ENCODE measurements at places on chromosomes 1 and 21. TPM values are rescaled to one million over a fixed set of nuclear protein-coding genes. Genes with fewer than 3 reads are reported as not detected.

GRCh38 chr1:94550396-94550795 lies 8.8 kb upstream of the F3 start:
- DNase-seq: no peak

DNA sequence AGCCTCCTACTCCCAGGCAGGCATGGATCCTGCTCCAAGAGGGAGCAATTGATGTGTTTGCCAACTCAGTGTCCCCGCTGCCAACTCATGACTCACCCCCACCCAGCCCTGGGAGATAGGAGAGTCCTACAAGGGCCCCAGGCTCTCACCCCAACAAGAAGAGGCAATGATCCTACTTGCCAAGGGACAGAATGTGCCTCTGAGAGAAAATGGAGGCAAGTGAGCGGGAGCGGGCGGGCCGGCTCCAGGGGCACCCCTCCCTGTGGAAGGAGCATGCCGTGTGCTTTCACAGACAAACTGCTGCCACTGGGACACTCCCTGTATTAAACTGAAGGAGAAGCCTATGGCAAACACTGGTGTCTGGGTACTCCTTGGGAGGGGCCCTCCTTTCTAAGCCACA lies 16.7 kb downstream of the PKP1 start:
- no peak for DNase-seq

DNA sequence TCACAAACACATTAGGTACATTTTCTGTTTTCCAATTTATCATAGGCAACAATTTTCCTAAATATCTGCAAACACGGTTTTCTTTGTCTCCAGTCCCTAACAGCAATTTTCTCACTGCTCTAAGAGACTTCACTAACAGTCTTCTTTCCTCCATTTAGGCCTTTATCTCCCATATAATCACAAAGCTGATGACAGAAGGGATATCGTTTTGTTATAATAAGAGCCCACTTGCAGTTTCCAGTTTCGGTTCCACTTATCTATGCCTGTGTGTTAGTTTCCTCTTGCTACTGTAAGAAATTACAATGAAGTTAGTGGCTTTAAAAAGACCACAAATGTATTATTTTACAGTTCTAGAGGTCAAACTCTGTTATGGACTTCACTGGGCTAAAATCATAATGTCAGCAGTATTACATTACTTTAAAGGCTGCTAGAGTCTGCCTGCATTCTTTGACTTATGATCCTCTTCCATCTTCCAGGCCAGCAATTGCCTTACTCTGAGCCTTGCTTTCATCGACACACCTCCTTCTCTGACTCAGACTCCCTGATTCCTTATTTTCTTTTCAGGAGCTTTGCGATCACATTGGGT lies 549.3 kb downstream of the NCAM2 start:
- no peak for DNase-seq

GRCh38 chr1:168498159-168498631 lies 45.6 kb downstream of the XCL2 start:
- no peak for DNase-seq

DNA sequence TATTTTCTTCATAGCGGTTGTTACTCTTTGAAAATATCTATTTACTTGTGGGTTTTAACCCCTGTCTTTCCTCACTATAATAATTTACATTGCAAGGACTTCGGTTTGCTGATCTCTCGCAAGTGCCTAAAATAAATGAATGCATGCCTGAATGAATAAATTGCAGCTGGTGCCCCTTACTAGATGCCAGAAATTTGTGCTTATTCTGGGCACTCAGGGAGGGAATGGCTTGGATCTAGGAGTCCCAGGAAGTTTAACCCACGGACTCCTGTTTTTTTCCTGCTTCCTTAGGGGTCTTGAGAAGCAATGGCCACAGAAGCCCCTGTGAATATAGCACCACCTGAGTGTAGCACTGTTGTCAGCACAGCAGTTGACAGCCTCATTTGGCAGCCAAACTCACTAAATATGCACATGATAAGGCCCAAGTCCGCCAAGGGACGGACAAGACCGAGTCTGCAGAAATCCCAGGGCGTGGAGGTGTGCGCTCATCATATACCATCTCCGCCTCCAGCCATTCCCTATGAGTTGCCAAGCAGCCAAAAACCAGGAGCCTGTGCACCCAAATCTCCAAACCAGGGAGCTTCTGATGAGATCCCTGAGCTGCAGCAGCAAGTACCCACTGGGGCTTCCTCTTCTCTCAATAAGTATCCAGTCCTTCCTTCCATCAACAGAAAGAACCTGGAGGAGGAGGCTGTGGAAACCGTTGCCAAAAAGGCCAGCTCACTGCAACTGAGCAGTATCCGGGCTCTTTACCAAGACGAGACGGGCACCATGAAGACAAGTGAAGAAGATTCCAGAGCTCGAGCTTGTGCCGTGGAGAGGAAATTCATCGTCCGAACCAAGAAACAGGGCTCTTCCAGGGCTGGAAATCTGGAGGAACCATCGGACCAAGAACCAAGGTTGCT lies 4.2 kb upstream of the PLA2G2C start:
- DNase-seq: no peak

GRCh38 chr1:58849551-58849950 lies 65.7 kb upstream of the JUN start:
- DNase-seq: no peak

GRCh38 chr1:164699815-164700491 lies 141.0 kb downstream of the PBX1 start:
- DNase-seq: no peak

GRCh38 chr1:1187938-1188337 lies 14.3 kb downstream of the TTLL10 start:
- no peak for DNase-seq

- no peak for DNase-seq
Measured at GRCh38 chr1:241045659-241046058, 311.3 kb downstream of the RGS7 start.

- DNase-seq: no peak
Measured at GRCh38 chr1:53513846-53514245, 54.6 kb downstream of the DMRTB1 start.

- DNase-seq: no peak
Measured at GRCh38 chr1:211928290-211928801, 97.8 kb upstream of the LPGAT1 start.

DNA sequence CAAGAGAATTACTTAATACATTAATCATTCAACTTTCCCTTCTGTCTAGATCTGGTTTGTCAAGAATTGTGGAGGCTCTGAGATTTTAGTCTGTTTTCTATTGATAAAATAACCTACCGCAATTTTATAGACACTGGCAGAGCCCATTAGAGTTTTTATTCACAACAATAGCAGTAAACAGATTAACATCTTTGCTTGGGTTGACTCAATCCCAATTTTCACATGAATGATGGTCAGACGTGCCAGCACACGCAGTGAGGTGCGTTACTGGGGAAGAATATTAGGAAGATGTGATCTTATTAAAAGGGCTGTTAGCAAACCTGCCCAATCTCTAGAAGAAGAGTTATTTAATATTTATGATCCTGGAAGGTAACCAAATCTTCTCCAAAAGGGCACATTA lies 736.6 kb downstream of the MRPL39 start:
- no peak for DNase-seq

- DNase-seq: no peak
Measured at GRCh38 chr1:161899091-161899490, 124.6 kb downstream of the OLFML2B start.

Gene PHC2
- 37.7 TPM for total RNA-seq

Gene C1orf116
- total RNA-seq: 0.25 TPM

Gene FAM167B
- total RNA-seq: 0.38 TPM

Gene CLCNKA
- not detected for total RNA-seq

Gene SLAMF1
- total RNA-seq: 39.8 TPM

Gene CAPN9
- not detected for total RNA-seq

Measured in CD4-positive, alpha-beta T cell (primary cell).